Motor neuron (in vitro differentiated cells): ENCODE measurements at places on chromosomes 5 and 9. TPM values are rescaled to one million over a fixed set of nuclear protein-coding genes. Genes with fewer than 3 reads are reported as not detected.
A peak's percentile ranks its signal among the peaks of the same experiment; 100 is the strongest.

Gene GRM6
- 0.46 and 0.87 TPM in 2 replicates for total RNA-seq

GRCh38 chr5:32506799-32507198 lies 62.3 kb upstream of the ZFR start:
- no peak for ATAC-seq

Gene DRD1
- total RNA-seq = 2.2 and 2.6 TPM in 2 replicates

Gene PCDHB15
- total RNA-seq = 0.60 and 0.75 TPM in 2 replicates

DNA sequence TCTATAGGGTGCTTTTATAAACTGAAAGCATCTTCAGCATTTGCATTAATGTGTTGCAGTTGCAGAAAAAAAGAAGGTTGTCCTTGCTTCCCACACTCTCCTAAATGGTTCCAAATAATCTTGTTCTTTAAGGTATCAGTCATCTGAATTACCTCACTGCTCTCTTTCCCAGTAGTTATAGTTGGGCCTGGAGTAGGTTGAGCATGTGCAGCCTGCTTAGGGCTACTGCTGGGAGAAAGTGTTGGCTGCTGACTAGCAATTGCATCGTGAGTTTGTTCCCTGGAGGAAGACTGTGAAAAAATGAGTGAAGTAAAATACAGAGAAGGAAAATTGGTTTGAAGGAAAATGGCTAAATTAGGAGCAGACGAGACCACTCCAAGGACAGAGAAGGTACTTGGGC lies 74.5 kb downstream of the PRR16 start:
- no peak for ATAC-seq

- ATAC-seq = no peak
Measured at GRCh38 chr5:66224274-66224673, 80.2 kb downstream of the SREK1 start.

DNA sequence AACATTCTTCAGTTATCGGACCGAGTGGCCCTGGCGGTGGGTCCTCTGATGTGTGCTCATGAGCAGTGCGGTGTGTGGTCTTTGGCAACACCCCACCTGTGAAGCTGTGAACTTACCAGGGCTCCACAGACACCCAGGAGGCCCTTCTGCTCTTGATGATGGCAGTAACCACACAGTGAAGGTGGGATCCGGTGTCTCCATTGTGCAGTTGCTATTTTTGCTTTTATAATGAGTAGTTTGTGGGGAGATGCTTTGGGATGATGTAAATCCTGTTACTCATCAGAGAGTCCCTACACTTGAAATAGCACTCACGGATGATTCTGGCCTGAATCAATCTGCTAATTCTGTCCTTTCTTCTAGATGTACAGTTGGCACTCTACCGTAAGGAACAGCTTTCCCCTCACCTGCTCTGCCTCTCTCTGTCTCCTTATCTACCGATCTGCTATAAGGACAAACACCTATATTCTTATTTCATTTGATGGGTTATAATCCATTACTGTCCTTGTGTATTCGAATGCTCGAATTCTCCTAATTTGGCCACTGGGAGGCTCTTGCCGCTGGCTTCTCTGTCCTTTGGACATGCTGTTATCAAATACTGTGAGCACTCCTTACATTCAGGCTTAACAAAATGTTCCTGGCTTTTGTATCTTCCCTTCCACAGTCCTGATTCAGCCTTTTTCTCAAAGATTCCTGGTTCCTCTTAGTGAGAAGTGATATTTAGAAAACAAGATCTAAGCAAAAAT lies 20.2 kb downstream of the ATPSCKMT start:
- ATAC-seq = peak; percentile 72

Gene SPEF2
- 31.7 and 38.5 TPM in 2 replicates for total RNA-seq

Gene SAXO1
- total RNA-seq = 0.22 and 0.38 TPM in 2 replicates

- no peak for ATAC-seq
Measured at GRCh38 chr5:111548348-111548950, 36.1 kb upstream of the STARD4 start.

DNA sequence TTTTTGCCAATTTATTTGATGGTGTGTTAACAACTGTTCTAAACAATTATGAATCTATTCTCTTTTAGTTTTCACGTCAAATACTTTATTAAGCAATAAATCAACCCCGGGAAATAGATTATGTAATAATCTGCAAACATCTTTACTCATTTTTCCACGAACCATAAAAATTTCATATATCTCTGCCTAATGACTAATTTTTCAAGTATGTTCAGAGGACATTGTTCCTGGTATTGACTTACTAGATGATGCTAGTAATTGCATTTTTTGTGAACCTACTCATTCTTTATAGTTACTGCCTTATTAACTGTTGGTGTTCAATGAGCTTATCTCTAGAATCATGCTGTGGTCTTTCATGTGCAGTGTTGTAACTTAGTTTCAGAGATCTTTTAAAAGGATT lies 41.0 kb upstream of the FBN2 start:
- ATAC-seq = no peak

Gene BTNL3
- total RNA-seq = 0.19 TPM in 1 of 2 replicates, not detected in the other

Gene BHMT2
- total RNA-seq = 0.33 and 0.41 TPM in 2 replicates

Gene BICD2
- 18.7 and 19.8 TPM in 2 replicates for total RNA-seq

Gene PTPN3
- 11.5 and 12.6 TPM in 2 replicates for total RNA-seq

GRCh38 chr9:132171702-132172101 lies 9.8 kb downstream of the NTNG2 start:
- ATAC-seq = no peak

Gene ADGRD2
- total RNA-seq = 1.5 and 2.2 TPM in 2 replicates

Gene ZBTB43
- 12.6 and 13.0 TPM in 2 replicates for total RNA-seq

DNA sequence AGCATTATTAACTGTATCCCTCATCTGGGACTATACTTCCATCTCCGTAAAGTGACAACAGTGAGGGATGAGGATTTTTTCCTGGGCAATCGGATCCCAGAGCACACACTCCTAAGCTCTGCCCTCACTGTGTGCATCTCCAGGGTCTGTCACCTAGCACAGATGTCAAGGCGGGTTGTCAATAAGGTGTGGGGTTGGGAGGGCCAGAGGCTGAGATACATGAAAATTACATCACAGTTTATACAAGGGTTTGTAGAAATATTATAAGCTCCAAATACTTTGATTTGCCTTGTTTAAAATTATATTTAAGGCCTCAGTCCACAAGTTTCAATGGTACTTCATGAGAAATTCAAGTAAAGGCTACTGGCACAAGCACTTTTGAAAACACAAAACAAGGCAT lies 4.5 kb downstream of the ADAMTS12 start:
- no peak for ATAC-seq

DNA sequence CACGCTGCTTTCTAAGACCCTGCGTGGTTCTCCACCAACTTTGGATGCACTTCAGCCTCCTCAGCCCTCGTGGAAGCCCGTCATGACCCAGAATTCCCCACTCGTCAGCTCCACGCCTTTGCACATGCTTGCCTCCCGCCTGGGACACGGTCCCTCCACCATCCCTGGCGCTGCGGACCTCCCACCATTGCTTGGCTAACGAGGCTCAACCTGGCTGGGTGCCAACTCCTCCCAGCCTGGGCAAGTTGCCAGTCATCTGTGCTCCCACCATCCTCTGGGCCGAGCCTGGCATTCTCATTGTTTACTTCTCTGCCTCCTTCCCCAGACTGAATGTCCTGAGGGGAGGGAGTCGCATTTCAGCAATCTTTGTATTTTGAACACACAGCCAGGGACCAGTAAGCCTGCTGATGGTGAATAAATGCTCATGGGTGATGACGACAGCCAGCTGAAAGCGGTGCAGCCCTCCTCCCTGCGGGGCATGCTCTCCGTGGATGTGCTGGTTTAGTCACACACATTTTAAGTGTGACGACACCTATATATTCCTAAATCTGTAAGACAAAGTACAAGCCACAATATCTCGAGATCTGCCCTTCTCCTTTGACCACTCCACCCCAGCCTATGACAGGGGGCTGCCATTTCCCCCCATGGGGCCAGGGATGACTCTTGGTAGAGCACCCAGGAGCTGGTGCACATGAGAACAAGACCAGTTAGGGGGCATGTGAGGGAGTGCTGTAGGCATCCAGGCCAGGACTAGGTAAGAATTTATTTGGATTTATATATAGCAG lies 37.6 kb downstream of the ANKRD33B start:
- peak; percentile 97 for ATAC-seq

Gene ADAMTSL2
- total RNA-seq = 0.93 and 1.3 TPM in 2 replicates

Gene SRP19
- total RNA-seq = 78.3 and 89.0 TPM in 2 replicates

- ATAC-seq = no peak
Measured at GRCh38 chr9:90167914-90168313, 474.7 kb downstream of the DIRAS2 start.

GRCh38 chr5:39466846-39467245 lies 42.1 kb upstream of the DAB2 start:
- ATAC-seq = no peak

Gene OR13C4
- 0.62 TPM in 1 of 2 replicates, not detected in the other for total RNA-seq

Gene CAVIN4
- 4.5 and 5.6 TPM in 2 replicates for total RNA-seq

- ATAC-seq = no peak
Measured at GRCh38 chr5:52481201-52481600, 306.5 kb upstream of the ITGA1 start.

DNA sequence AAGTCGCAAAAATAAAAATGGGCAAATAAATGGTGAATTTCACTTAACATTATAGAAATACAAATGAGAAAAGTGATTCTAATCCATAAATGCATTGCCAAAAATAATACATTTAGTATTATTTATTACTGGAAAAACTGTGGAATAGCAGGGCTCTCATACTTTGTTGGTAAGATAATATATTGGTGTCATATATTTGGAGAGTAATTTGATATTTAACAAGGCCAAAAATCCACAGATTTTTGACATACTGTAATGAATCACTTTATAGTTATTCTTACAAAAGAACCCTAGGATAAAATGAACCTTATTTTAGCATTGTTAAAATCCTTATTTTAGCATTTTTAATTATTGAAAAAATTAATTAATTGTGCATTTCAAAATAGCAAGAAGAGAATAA lies 397.2 kb upstream of the DAB2 start:
- ATAC-seq = no peak

GRCh38 chr5:94621763-94622162 lies 3.3 kb downstream of the SLF1 start:
- ATAC-seq = no peak

GRCh38 chr5:110159202-110159601 lies 469.5 kb downstream of the MAN2A1 start:
- no peak for ATAC-seq

DNA sequence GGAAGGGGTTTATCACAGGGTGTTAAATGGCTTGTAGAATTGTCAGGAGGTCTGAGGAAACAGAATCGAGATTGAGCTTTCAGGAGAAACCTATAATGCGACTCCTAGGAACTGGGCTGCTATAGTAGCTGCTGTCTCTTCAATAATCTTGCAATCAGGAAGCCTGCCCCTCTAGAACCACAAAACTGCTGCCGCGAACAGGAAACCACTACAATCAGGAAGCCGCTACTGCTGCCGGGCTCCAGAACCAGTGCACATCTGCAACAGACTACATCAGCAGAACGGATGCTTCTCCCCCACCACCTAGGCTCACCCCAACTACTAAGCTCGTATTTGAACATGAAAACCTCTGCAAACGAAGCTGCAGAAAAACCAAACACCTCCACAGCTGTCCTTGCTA lies 31.6 kb downstream of the TNFSF8 start:
- no peak for ATAC-seq

DNA sequence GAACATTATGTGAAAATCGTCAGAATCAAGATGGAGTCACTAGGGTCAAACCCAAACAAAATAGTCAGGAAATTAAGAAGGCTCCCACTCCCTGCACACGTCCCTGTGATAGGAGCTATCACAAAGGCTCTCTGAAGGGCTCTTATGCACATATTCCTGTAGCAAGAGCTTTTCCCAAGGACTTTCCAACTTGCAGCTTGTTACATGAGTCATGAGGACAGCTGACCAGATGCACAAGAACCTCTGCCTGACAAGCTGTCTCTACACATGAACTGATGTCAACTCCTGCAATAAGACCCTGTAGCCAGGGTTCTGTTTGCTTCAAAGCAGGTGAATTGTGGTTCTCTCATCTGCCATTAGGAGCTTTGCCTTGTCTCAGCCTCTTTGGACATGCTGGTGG lies 122.4 kb downstream of the OLFM1 start:
- ATAC-seq = peak; percentile 71

Gene MXD3
- total RNA-seq = 6.6 and 7.5 TPM in 2 replicates

Gene NPR3
- total RNA-seq = 8.9 and 10.7 TPM in 2 replicates

Gene SPINK7
- 0.50 and 1.9 TPM in 2 replicates for total RNA-seq

Gene SHISAL2B
- total RNA-seq = not detected in 2 replicates

DNA sequence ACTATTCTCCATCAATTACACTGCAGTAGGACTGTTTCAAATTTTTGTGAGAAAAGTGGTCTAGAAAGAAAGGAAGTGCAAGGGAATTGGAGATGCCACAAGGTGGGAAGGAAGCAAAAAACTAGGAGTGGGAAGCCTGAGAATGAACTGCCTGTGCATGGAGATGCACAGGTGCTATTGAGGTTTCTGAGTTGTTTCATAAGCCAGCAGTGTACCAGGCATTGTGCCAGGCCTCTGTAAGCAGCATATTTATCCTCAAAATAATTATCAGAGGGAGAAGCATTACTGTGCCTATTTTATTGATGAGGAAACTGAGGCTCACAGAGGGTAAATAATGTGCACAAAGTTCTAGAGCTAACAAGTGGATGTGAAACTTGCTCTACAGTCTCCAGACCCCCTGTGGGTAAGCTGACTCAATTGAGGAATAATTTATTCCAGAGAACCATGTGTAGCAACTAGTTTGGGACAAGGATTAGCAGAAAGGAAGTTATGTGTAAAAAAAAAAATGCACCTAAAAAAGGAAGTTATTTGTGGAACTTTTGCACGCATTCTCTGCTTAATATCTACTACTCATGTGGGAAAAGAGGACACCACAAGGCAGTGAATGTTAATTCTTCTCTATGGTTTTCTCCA lies 96.7 kb downstream of the SNCAIP start:
- no peak for ATAC-seq

Gene IGFBPL1
- total RNA-seq = 81.2 and 81.5 TPM in 2 replicates

DNA sequence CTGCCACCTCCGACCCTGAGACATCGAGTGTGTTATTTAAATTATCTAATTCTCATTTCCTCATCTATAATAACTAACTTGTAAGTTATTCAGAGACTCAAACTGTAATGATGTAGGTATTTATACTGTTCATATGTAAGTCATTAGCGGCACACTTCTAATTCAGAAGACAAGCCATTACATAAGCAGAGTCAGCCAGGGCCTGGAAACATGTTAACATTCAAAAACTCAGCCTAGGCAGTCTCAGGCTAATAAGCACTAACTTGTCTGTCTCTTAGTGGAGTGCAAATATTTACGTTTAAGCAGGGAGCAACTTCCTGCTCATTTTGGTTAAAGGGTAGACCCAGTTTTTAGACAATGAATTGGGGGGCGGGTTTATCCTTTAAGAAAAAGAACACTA lies 598.4 kb downstream of the ACTL7B start:
- ATAC-seq = peak; percentile 41

Gene SPACA9
- total RNA-seq = 6.3 and 7.5 TPM in 2 replicates

DNA sequence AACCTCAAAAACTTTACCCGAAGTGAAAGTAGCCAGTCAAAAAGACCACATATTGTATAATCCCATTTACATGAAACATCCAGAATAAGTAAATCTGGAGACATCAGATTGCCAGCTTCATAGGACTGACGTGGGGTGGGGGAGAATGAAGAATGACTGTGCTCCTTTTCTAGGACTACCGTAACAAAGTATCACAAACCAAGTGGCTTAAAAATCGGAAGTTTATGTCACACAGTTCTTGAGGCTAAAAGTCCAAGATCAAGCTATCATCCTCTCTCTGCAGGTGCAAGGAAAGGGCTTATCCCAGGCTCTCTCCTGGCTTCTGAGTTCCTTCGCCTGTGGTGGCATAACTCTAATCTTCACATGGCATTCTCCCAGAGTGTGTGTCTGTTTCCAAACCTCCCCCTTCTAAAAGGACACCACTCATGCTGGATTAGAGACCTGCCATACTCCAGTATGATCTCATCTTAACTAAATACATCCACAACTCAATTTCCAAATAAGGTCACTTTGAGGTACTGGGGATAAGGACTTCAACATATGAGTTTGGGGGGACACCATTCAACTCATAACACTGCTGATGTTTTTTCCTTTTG lies 25.5 kb downstream of the ADAM19 start:
- ATAC-seq = no peak
